ENCODE measurements at places on chromosomes 16 and 17.

DNA sequence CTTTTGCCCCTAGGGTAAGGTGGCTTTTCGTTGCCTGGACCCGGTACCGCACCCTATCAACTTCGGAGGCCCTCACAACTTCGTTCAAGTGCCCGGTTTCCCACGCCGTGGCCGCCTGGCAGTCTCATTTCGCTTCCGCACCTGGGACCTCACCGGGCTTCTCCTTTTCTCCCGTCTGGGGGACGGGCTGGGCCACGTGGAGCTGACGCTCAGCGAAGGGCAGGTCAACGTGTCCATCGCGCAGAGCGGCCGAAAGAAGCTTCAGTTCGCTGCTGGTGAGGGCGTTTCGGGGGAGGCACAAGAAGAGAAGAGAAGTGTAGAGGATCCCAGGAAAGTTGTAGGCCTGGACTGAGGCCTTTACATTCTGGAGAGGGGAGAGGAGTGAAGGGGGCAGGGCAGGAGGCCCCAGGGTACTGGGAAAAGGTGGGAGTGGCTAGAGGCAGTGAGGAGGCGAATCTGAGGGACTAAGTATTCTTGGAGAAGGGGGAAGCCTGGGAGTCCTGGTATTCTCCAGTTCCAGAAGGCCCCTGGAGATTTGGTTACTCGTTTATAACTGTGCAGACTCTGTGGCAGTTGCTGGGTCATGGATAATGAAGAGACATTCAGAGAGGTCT, 5.5 kb downstream of the CNTNAP1 start:
- no peak for DNase-seq

DNA sequence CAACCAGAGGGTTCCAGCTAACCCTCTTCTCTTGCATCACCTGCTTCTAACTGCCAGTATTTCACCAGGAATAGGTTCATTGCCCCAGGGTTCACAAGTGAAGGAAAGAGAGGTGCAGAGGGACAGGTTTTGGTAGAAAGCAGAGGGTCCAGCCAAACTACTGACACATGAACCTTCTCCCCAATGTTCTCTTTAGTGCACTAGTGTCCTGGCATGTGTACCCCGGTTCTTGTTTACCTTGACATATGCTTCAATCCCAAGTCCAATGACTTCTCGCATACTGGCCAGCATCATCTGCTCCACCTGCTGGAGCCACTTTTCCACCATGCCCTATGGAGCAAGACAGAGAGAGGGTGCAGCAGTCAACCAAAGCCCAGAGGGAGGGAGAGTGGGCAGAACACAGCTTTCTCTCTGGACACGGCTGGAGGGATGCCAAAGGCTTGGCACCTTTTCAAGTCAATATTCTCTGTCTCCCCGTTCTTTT, 90.6 kb downstream of the DNAH3 start:
- no peak for DNase-seq

DNA sequence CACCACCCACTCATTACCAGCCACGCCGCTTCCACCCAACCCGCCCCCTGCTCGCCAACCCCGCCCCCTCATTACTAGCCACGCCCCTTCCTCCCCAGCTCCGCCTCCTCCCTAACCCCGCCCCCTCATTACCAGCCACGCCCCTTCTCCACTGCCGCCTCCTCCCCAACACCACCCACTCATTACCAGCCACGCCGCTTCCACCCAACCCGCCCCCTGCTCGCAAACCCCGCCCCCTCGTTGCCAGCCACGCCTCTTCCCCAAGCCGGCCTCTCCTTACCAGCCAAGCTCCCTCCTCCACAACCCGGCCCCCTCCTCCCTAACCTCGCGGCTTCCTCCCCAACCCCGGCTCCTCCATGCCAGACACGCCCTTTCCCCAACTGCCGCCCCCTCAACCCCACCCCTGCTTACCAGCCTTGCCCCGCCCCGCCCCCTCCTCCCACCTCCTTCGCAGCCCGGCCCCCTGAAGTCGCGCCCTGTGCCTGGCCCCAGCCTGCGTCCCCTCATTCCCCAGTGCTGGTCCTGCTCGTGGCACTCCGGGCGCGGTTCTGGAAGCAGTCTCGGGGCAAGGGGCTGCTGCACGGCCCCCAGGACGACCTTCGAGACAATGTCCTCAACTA, 7.3 kb downstream of the SLC22A31 start:
- peak; percentile 68 for DNase-seq

- no peak for DNase-seq
Observed at GRCh38 chr16:19744670-19745069, 26.6 kb downstream of the IQCK start.

DNA sequence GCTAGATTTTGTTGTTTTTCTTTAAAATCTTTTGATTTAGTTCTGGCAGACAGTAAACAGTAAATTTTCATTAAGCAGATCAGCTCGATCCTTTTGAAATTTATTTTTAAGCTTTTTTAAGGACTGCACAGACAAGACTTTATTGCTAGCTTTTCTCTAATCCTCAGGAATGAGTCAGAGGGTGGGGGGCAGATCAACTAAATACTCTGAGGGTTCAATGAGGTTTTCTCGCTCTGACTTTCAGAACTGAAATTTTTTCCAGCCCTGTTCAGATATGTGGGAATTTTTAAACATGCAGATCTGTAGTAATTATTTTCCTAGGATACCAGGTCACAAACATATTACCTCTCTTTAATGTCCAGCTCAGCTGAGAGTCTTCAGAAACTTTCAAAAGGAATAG, 977.2 kb downstream of the CDH11 start:
- no peak for DNase-seq

GRCh38 chr17:50467855-50468303, 801 bp downstream of the CHAD start:
- no peak for DNase-seq

- DNase-seq: no peak
Observed at GRCh38 chr17:76783146-76783545, 45.2 kb downstream of the MFSD11 start.

GRCh38 chr16:49026566-49027181, 255.0 kb downstream of the CBLN1 start:
- DNase-seq: no peak

- DNase-seq: no peak
Observed at GRCh38 chr17:7947651-7948050, 15.6 kb downstream of the CNTROB start.

DNA sequence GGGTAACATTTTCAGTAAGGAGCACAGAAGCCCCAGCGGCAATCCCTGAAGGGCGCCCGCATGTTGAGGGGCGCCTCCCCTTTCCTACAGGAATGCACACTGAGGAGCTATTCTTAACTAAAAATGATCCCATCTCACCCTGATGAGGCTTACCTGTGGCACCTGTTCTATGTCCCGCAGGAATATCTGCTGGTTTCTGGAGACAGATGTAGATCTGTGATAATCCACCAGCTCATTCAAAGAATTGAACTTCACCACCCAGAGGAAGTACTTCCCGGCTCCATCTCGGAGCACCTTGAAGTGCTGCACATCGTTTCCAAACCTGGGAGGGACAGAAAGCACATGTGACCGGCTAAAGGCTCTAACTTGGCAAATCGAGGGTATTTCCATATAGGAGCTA, 32.3 kb upstream of the SLC25A19 start:
- no peak for DNase-seq

GRCh38 chr16:27368358-27368722, 33.6 kb upstream of the IL21R start:
- DNase-seq: no peak

DNA sequence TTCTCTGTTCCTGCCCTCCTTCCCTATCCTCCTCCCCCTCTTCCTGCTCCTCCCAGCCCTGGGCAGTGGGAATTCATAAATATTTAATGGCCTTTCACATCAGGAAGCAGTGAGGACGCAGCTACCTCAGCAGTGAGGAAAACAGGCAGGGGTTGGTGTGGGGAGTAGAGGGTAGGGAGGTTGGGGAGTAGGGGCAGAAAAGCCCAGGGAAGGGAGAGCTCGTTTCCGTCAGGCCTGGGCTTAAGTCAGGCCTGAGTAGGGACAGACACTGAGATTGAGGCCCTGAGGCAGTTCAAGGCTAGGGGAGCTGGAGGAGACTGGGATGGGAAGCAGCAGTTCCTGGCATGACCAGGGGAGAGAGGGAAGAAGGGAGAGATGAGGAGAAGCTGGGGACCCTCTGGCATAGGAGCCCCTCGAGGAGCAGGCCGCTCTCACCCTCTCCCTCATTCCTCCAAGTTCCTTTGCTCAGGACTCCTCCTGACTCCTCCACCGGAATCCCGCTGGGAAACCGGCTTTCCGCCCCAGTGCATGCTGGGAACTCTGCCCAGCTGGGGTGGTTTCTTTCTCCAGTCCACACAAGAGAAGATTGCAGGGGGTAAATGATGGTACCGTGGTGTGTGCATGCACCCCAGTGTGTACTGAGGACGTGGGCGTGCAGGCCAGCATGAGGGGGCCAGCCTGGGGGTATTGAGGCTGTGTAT, 6.2 kb downstream of the SAMD14 start:
- no peak for DNase-seq

DNA sequence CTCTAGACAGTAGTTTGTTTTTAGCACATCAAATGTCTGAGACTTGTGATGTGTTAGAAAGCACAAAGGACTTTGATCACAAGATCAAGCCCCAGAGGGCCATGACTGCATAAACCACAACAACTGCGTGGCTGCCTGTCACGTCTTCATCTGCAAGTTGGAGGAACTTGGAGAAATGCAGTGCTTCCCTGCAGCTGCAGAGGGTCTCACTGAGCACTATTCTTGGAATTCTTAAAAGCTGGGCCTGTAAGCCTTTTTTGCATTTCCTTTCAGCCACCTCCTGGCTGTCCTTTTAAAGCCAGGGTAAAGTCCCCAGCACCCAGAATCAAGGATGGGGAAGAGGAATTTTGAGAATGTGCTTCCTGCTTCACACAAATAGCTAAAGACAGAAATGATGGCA, 431.3 kb downstream of the MAF start:
- DNase-seq: no peak

DNA sequence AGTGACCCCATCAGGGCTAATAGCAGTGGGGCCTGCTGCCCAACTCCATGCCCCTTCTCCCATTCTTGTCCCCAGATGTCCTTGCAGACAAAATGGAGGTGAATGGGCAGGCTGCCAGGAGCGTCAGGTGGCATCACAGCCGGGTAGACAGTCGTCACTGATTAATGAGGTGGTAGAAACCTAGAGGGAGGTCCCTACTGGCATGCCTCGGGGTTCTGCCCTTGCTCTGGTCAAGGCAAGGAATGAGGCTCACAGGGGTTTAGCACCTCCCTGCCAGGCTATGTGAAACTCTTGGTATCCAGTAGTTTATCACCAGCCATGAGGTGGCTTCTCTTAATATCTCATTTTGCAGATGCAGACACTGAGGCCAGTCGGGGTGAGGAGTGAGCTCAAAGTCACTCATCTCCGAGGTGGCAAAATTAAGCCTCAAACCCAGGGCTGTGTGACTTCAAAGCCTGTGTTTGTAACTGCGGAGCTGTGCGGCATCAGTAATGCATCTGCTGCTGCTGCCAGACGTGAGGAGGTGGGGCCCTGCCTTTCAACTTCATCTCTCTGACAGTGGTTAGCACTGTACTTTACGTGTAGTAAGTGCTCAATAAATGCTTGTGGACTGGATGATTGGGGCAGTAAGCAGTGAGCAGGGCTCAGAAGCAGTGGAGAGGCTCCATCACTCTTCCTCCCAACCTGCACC, 21.3 kb downstream of the RAI1 start:
- no peak for DNase-seq

DNA sequence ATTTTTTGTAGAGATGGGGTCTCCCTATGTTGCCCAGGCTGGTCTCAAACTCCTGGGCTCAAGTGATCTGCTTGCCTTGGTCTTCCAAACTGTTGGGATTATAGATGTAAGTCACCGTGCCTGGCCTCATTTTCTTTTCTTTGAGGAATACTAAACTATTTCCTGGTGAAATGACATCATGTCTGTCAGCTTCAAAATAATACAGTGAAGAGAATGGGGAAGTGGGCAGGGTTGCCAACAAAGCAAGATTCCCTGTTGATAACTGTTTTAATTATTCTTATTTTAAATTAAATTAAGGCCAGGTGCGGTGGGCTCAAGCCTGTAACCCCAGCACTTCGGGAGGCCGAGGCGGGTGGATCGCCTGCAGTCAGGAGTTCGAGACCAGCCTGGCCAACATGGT, 21.1 kb downstream of the PIPOX start:
- DNase-seq: no peak

DNA sequence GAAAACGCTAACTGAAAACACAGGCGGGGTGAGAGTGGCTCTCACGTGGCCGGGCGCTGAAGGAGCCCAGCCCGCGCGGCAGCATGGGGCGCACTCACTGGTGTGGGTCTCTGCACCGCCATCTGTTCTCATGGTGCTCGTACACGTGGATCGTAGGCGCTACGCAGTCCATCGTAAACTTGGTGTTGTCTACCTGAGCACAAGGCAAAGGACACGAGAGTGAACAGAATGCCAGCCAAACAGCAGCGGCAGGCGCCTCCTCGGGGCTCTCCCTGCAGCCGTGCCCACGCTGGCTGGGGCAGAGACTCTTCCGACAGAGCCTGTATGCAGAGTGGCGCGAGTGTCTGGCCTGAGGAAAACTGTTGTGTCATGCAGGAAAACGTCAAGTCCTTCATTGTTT, 19.1 kb downstream of the EMC8 start:
- no peak for DNase-seq

DNA sequence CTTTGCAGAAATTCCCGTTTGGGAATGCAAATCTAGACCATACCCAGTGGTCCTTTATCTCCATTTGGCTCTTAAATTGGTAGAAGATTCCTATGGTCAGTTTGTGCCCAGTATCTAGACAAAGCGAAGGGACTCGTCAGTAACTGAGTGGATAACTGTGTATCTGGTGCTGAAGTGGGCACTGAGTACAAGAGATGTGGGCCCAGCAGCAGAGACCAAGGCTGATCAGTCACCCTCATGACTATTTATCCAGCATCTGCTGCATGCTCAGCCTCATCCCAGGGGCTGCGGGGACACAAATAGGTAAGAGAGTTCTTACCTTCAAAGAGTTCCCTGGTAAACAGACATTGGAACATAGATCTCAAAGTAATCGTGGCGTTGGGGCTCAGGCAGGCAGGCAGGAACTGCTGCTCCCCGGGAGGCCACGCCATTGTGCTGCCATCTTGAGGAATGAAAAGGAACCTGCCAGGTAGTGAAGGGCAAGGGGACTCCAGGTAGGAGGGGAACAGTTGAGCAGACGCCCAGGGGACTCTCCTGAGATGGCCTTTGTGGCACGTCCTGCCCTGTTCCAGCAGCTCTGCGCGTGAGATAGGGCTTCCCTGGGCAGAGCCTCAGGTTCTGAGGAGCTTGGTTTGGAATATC, 10.3 kb downstream of the NT5M start:
- peak; percentile 82 for DNase-seq

- no peak for DNase-seq
Observed at GRCh38 chr16:55488306-55488705, 9.3 kb downstream of the MMP2 start.

- DNase-seq: no peak
Observed at GRCh38 chr16:23924128-23924527, 88.3 kb downstream of the PRKCB start.

DNA sequence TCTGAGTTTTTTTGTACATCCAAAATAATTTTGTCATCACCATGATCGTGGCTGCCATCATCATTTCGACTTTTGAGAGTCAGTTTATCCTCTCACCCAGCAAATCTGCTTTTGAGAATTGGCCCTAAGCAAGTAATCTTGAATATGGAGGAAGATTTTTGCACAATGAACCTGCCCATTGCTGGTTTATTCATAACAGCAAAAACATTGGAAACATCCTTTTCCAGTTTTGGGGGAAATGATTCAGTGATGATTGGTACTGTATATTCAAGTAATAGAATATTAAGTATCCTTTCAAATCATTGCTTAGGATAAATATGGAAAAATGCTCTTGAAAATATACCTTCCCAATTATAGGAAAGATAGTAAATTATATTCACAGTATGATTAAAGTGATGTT, 53.1 kb downstream of the PRKCA start:
- no peak for DNase-seq

GRCh38 chr17:39484178-39484577, 22.9 kb downstream of the CDK12 start:
- no peak for DNase-seq
